ENCODE measurements at places on chromosomes 7 and 10.

DNA sequence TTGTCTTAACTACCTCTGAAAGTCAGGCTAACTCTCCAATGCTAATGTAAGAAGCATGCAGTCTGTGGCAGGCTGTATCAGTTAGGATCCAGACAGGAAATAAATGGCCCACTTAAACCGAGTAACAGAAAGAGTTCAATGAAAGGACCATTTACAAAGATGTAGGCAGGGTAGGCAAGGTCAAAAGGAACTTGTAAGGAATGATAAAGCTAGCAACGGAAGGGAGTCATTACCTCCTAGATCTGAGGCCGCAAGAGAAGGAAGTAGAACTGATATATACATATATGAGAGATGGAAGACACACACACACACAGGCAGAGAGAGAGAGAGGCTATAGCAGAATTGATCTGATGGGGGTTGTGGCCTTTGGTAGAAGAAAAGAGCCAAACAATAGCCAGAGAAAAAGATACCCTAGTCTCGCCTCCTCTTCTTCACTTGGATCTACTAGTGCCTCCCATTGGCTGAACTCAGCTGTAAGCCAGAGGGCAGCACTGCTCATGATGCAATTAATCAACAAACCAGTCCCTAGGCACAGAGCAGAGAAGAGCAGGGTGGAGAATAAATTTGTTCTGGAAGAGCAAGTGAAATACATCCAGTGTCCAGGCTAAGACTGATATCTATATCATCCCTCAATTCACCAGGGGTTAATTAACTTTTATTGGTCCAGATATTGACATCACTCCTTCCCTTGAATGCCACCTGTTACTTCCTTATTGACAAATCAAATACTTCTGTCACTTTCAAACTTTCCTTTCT lies 91.2 kb downstream of the LSMEM1 start:
- peak; percentile 16 for DNase-seq

GRCh38 chr7:139627831-139628230 lies 104.3 kb downstream of the CLEC2L start:
- no peak for DNase-seq

DNA sequence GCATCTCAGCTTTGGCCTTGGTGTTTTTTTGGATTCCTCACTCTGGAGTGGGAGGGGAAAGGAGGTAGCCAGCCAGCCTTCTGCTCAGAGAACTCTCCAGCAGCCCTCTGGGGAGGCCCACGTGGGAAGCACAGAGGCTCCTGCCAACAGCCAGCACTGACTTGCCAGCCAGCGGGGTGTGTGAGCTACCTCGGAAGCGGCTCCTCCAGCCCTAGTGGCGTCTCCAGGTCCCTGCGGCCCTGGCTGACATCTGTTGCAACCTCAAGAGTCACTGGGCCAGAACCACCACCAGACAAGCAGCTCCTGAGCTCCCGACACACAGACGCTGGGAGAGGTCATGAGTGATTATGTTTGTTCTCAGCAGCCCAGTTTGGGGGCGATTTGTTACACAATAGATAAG lies 180.2 kb upstream of the FZD8 start:
- DNase-seq: no peak

GRCh38 chr10:35502692-35503091 lies 102.4 kb upstream of the GJD4 start:
- DNase-seq: no peak

- DNase-seq: no peak
These were observed 247.3 kb upstream of the LRRTM3 start for GRCh38 chr10:66678521-66678920.

DNA sequence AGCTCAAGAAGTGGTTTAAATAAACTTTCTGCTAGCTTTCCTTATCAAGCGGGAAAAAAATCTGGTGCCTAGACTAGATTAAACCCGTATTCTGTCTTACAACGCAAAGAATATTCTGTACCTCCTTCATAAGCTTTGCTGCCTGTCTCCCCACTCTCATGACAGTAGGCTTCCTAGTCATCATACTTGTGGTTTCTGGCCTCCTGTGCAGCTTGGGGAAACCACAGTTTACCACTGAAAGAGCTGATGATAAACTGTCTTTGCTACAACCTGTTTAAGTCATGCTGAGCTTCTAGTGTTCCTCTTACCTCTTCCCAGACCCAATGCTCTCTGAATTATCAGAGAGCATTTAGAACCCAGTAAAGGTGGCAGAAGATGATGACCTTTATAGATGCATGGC lies 55.0 kb downstream of the PODXL start:
- peak; percentile 73 for DNase-seq

DNA sequence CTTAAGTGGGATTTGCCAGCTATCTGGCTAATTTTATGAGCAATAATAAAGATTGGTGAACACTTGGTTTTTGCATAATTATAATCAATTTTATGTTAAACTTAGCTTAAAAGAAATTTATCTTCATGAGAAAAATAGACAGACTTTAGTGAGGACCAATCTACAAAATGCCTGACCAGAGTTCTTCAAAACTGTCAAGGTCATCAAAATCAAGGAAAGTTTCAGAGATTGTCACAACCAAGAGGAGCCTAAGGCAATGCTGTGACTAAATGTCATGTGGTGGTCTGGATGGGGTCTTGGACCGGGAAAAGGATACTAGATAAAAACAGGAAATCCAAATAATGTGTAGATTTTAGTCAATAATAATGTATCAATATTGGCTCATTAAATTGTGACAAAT lies 17.7 kb upstream of the FAM170B start:
- DNase-seq: no peak

GRCh38 chr10:22429146-22429545 lies 83.8 kb downstream of the SPAG6 start:
- DNase-seq: no peak

GRCh38 chr10:3287572-3288445 lies 115.2 kb upstream of the PITRM1 start:
- DNase-seq: peak; percentile 19

- DNase-seq: no peak
These were observed 100.5 kb downstream of the CREB5 start for GRCh38 chr7:28512668-28513440.
